Mucosa of gallbladder (tissue), 1 donor: ENCODE measurements at places on chromosomes 4 and X. TPM values are rescaled to one million over a fixed set of nuclear protein-coding genes. Genes with fewer than 3 reads are reported as not detected.

GRCh38 chr4:138911909-138912703 lies 103.5 kb upstream of the NOCT start:
- DNase-seq = no peak

- DNase-seq = no peak
These were observed 95.8 kb downstream of the GEMIN8 start for GRCh38 chrX:13933851-13934250.

DNA sequence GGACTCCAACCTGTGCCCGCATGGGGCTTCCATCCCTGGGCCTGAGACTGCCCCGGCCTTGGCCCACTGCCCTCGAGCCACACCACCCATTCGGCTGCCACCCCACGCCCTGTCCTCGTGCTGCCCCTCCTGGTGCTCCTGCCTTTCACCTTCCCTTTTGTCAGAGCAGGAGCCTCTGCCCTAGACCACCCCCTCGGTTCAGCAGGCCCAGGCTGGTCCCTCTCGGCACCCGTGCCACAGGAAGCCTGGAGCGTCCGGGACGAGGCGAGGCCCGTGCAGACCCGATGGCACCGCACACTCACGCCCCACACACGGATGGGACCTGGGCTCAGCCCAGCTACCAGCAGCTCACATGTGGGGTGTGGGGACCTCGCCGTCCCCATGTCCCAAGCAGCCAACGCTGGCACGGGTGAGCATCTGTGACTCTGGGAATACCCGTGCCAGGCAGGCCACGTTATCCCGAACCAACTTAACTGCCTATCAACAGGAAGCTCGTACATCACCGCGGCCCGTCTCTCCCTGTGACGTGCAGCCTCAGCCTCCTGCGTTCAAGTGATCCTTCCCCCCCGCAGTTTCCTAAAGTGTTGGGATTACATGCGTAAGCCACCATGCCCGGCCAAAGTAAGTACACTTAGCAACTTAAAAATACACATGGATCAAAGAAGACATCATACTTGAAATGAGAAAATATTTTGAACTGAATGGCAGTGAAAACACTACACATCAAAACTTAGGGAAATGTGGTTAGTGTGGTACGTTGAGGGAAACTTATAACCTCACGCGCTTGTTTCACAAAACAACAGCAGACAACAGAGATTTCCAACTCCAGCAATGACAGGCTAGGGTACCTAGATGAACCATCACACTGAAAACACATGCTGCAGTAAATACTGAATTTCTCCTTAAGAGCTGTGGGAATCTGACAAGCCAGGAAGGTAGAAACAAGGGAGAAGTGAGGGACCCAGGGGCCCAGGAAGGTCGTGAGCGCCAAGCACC lies 29.0 kb downstream of the LRPAP1 start:
- DNase-seq = no peak

GRCh38 chr4:19317377-19317776 lies 934.3 kb upstream of the SLIT2 start:
- no peak for DNase-seq

DNA sequence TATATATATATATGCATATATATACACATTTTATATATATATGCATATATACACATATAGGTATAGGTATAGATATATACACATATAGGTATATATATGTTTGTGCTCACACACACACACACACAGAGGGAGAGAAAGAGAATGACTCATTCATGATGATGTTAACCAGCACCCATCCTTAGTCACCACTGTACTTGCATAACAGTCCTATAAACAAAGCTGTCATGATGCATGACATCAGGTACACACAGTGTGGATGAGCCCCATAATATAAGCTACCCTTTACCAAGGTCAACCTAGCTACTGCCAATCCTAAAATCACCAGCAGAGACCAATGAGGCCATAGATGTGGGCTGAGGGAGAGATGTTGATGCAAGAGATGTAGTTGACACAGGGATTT lies 1408.0 kb downstream of the RAPGEF2 start:
- no peak for DNase-seq

- no peak for DNase-seq
These were observed 19.5 kb upstream of the CXCR3 start for GRCh38 chrX:71637848-71638247.

GRCh38 chr4:83241132-83241531 lies 43.5 kb downstream of the COQ2 start:
- DNase-seq = no peak

GRCh38 chrX:6004529-6004928 lies 224.1 kb downstream of the NLGN4X start:
- DNase-seq = no peak

GRCh38 chrX:54641530-54641929 lies 111.5 kb downstream of the GNL3L start:
- no peak for DNase-seq

DNA sequence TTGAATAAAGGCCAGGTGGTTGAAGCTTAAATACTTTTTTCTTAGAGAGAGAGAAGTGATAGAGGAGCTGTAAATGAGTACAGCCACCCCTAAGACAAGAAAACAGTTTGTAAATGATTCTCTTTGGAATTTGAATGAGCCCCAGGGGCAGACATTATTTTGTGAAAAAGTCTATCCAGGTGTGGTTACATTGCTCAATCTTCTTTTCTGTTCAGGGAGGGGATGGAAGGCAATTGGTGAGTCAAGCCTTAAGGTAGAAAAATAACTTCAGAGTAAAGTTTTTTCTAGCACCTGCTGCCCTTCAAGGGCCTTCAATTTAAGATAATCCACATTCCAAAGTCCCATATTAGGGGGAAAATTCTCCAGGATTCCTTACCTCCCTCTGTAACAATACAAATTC lies 646.7 kb downstream of the PDHA2 start:
- no peak for DNase-seq

GRCh38 chr4:91758487-91758886 lies 545.3 kb upstream of the GRID2 start:
- DNase-seq = no peak

- no peak for DNase-seq
These were observed 42.0 kb upstream of the HUWE1 start for GRCh38 chrX:53728506-53728905.

DNA sequence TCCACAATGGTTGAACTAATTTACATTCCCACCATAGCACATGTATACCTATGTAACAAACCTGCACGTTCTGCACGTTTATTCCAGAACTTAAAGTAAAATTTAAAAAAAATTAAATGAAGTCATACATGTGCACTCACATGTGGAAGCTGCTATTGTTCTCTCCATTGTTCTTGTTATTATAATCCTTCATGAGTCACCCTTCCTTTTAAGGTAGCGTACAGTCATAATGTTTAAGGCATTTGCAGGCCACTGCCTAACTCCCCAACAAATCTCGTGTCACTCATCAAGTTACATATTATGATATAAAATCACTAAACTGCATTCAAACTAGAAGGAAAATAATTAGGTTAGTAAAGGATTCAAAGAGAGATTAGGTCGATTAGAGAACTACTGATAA lies 63.6 kb downstream of the SLC7A11 start:
- DNase-seq = no peak

- DNase-seq = no peak
These were observed 1.4 kb downstream of the DGKK start for GRCh38 chrX:50469206-50469605.

DNA sequence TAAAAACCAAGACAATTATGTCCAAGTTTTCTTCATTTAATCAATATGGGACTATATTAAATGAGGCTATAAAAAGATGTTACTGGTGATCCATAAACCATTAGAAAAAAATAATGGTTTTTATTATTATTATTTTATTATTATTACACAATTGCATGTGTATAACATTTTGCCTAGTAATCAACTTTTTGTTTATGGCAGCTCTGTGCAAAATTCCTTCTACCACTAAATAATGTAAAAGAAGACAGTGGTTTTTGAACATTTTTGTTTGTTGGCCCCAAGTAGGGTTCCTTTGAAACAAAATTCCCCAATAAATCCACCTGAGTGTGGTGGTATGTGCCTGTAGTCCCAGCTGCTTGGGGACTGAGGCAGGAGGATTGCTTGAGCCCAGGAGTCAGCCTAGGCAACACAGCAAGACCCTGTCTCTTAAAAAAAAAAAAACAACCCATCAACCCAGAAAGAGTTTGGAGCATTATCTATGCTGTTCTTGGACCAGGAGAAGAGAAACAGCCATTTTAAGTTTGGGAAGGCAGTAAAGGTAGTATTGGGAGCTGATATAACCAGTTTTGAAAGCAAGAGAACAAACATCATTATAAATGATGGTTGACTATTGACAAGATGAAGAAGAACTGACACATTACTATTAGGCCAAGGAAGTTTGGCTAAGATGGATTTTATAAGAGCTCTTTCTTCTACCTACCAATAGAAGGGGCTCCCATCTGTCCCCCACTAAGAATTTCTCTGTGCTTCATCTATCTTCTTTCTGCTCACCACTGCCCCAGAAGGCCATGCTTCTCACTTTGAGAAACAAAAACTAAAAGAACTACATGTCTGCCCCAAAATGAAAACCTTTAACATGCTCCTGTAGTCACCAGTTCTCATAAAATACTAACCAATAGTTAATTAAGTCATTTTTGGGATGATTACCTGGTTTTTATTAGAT lies 2.2 kb downstream of the TMEM156 start:
- no peak for DNase-seq

DNA sequence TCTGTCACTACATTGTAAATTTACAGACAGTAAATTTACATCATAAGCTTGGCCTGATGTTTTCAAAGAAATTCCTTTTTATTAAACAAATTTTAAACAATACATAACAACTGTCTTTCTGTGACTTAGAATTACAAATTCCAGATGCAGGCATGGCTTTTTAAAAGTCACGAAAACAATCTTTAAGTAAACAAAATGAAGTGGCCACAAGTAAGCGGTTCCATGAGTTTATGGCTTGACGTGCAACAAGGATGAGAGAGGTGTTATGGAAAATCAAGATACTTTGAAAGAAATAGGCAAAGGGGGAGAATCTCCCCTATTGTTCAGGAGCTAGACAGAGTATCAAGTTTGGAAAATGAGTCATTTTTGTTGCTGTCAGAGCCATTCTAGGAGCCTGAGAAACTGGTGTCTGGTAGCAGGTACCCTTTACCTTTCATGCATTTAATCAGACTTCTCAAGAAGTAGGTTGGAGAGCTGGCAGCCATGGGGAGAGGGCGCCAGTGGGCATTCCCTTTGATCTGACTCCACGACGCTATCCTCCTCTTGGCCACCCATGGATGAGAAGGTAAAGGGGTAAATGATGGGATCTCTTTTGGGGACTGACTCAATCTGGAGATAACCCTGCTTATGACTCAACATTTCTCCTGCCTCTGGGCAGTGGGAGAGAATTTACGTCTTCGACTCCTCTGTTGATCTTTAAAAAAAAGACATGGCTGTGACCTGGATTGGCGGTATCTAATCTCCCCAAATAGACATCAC lies 217.2 kb downstream of the SPRY1 start:
- DNase-seq = no peak

TXK gene
- 0.86 TPM for total RNA-seq

MAGEA11 gene
- not detected for total RNA-seq

MAGEC2 gene
- not detected for total RNA-seq

SH3D19 gene
- 136 TPM for total RNA-seq

PPEF2 gene
- not detected for total RNA-seq

GLOD5 gene
- total RNA-seq = 4.8 TPM

ESX1 gene
- not detected for total RNA-seq

GABRB1 gene
- 0.55 TPM for total RNA-seq
